Mucosa of gallbladder (tissue), 1 donor: ENCODE measurements at places on chromosomes 12 and 14.

GRCh38 chr12:65123435-65124063, 2.4 kb upstream of the WIF1 start:
- no peak for DNase-seq

- DNase-seq: no peak
These were observed 1.1 kb downstream of the INHBE start for GRCh38 chr12:57456145-57456700.

GRCh38 chr14:26032348-26032747, 565.5 kb downstream of the NOVA1 start:
- no peak for DNase-seq

DNA sequence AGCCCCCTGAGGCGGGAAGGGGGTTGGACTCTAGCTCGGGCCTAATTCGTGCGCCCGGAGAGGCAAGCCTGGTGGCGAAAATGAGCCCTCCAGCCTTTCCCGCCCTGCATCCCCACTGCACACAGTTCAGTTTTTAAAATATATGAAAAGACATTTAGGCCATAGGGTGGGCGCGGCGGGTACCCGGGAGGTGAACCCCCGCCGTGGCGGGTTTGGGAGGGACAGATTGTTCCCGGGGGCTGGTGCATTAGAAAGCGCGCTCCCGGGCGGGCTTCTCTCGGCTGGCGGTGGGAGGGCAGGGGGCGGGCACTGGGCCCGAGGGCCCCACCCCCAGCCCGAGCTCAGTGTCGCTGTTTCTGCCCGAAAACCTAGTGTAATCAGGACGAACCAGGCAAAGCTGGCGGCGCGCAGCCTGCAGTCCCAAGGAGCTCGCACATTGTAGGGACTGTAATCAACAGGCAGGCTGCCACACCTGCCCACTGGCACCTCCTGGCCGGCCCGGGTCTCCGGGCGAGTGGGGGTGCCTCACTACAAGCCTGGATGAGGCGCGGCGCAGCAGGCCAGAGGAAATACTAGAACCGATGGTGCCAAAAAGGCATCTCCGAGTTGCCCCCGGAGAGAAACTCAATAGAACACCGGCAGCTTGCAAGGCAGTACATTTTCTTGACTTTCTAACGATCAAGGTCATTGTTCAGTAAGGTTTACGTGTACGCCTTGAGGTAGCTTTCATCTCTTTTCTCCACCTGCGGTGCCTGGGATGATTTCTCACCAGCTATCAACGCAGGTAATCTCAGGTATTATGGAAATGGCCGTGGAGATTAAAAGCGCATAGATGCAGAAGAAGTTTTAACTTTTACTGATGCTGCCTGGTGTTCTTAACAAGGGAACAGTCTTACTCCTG, 764 bp upstream of the SPTB start:
- DNase-seq: peak; percentile 26

DNA sequence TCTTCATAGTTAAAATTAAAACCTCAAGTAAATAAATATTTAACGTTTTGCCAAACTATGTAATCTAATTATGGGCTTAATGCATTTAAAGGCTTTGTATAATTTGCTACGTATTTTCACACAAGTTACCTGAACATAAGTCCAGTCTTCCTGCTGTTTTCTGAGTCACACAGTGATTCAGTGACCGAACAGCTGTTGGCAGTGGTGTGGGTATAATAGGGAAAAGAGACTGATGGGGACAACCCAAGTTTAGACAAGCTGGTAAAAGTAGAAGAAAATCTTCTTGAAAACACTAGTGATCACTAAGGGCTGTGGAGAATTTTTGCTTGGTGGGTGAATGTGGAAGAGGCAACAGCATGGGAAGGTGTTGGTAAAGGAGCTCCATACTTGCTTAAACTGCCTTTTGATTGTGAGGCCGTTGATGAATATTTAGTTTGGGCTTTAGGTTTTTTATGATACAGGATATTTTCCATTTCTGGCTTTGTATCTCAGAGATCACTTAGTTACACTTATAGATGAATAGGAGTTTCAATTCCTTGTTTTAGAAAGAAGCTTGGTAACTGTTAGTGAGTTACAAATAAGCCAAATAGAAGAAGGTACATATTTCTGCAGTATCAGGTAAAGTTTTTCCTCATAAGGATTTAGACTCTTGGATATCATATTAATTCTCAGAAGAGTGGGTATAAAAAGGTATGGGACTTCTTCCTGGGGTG, 23.9 kb downstream of the LRRK2 start:
- DNase-seq: no peak

DNA sequence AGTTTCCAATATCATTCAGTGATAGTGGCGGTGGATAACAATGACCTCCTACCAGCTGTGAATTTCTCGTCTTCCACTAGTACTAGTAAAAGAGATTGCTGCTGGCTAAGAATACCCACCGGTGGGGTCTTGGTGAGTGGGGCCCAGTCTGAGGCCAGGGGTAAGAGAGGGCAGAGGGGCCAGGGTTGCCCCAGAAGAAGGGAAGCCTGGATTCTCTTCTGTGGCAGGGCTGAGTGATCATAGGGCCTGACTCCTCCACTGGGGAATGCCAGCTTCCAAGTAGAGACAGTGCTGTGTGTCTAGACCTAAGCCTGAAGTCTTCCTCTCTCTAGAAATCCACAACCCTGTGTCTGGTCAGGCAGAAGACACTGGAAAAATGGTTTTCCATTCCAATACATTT, 5.8 kb upstream of the TMEM63C start:
- no peak for DNase-seq

DNA sequence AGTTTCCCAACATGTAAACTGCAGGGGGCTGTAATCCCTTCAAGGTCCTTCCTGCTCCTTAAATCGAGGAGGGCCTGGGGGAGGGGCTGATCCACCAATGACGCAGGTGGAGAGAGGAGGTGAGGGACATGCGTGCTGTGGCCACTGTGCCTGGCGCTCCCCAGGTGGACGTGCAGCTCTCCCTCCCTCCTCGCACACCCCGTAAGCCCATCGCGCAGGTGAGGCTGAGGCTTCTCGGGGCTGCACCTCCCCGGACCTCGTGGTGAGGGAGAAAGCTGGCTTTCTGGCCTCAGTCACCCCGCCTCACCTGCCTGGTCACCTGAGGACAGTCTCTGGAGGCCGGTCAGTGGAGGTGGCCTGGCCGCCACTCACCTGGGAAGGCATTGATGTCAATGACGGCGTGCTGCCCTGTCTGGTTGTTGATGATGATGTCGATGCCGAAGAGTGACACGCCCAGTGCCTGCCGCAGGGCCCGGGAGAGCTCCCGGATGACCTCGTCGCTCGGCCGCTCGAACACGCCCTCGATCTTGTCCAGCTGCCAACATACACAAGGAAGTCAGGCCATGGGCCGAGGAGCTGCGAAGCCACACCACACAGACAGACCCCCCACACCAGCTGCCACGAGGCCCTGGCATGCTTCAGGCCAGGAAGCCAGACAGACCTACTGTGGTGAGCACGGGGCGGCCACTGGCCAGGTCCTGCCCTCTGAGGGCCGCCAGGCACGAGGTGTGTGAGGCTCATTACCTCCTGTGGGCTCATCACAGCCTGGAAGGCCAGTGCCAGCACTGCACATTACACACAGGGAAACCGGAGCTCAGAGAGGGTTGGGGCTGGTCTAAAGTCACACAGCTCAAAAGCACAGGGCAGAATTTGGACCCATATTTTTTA, 23.3 kb downstream of the CHGA start:
- peak; percentile 93 for DNase-seq

DNA sequence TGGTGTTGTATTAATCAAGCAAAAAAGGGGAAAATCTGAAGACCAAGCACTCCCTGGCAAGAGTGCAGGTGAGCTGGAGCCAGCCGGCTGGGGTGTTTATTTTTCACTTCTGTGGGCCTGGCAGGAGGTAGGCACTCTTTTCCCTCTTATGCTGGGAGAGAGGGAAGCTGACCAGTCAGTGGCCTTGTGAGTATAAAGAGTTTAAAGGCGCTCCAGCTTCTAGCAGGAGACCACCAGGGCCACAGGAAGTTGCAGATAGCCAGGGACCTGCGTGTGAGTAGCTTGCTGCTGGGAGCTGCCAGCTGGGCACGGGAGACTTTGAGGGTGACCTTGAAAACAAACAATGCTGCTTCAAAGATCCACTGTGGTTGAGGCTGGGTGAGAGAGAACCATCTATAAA, 217.4 kb upstream of the PWP1 start:
- DNase-seq: no peak

- DNase-seq: peak; percentile 94
These were observed at the start of gene RTRAF for GRCh38 chr14:51989293-51990234. Gene RTRAF (plus strand): TSS chr14:51989546. CDS start chr14:51989640, 94 bp downstream.

DNA sequence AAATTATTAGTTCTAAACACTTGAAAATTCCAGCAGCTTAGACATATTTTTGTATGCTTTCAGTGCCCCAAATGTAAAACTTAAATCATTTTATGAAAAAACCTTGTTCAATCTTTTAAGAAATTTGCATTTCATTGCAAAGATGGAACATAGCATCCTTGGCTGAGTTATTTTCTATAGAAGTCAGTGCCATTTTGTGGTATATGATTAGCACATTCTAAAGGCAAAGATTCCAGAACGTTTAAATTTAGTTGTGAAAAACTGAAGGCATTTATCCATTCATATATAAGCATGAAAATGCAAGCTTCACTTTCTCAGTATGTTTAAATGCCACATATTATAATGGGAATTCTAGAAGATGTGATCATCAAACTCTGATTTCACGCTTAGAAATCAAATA, 332.1 kb downstream of the APAF1 start:
- DNase-seq: no peak

DNA sequence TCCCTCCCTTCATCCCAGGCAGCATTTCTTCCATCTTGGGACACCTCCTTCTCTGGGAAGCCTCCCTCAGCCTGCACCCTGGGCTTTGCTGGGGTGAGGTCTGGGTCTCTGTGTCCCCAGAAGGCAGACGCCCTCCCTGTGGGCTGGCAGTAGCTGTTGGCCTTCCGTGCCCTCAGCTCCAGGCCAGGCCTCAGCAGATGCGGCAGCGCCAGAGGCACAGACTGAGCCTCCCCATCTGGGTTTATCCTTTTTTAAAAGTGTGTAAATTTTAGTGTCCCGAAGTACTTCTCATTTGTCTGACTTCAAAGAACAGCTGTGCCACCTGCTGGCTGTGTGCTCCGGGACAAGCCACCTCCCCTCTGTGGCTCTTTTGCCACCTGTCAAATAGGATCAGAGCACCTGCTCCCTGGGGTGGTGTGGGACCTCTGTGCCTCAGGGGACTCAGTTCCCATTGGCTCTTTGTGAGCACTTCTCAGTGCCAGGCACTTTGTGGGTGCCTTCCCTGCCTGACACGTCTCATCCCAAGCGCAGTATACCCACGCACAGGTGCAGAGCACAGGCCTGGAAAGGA, 11.1 kb downstream of the EXOC3L4 start:
- DNase-seq: no peak

DNA sequence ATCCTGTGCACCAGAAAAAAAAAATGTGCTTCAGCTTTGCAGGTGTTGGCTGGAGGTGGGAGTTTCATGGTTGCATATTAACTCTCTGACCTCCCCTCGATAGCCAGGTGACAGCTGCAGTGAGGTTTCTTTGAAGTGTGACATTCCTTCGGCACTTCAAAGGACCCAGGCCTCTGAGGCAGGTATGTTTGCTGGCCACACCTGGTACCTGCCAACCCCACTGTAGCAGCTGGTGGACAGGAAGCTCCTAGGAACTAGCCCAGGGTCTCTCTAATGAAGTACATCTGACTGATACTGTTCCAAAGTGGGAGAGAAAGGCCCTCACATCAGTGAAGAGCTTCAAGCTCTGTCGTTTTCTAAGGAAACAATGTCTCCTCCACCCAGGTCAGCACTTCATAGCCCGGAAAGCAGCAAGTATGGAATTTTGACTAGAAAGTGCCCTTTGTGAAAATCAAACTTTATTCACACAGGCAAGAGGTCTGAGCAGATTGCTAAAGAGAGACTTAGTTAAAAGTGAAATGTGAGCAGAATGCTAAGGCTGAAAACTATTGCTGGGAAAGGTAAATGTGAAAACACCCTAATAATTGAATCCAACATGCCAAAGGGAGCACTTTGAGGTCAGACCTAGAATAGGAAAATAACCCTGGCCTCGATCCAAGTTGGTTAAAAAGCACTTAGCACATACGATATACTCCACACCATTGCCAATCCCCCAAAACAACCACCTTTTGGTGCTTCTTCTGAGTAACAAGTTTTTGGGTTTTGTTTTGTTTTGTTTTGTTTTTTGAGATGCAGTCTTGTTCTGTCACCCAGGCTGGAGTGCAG, 71.3 kb downstream of the PHLDA1 start:
- peak; percentile 53 for DNase-seq

DNA sequence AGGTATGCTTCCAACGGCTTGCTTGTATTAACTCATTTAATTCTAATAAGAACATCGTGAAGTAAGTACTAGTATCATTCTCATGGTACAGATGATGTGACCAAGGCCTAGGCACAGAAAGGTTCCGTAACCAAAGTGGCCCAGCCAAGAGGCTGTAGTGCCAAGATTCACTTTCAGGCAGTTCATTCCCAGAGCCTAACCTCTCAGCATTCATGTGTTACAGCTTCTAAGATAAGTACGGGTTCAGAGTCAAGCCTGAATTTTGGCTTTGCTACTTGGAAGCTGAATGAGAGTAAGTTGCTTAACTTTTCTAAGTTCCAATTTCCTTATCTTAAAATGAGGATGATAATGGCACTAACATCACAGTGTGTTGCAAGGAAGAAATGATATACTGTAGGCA, 379.9 kb downstream of the AEBP2 start:
- DNase-seq: no peak

DNA sequence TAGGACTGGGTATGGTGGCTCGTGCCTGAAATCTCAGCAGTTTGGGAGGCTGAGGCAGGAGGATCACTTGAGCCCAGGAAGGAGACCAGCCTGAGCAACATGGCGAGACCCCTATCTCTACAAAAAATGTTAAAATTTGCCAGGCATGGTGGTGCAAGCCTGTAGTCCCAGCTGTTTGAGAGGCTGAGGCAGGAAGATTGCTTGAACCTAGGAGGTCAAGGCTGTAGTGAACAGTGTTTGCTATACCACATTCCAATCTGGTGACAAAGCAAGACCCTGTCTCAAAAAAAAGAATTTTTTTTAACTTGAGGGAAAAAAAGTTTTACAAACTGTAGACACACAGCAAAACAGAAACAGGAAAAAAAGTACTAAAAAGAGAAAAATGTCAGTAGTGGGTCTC, 2.3 kb upstream of the MAP3K9 start:
- no peak for DNase-seq

GRCh38 chr14:74892745-74893144, 11.0 kb downstream of the DLST start:
- DNase-seq: no peak

GRCh38 chr12:109776624-109777023, 56.6 kb downstream of the TRPV4 start:
- no peak for DNase-seq

DNA sequence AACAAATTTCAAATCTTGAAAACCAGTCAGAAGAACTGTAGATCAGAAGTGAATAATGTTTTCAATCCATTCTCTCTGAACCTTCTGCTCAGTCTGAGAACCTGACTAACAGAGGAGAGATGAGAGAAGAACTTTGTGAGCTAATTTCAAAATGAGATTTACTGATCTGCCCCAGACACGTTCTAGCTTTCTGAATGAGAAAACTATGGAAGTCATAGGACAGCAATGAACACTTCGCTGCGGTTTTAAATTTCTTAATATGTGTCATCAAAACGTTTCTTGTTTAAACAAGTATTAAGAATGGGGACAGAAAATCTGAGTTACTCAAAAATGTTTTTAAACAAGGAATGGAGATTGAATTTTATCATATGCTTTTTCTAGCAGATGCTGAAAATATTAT, 66.6 kb upstream of the FAR2 start:
- DNase-seq: no peak

- DNase-seq: no peak
These were observed 32.8 kb downstream of the SIX1 start for GRCh38 chr14:60616461-60616959.

- peak; percentile 65 for DNase-seq
These were observed 3.6 kb downstream of the ZNF839 start for GRCh38 chr14:102323102-102323501.
